T-helper 2 cell treated with Interferon-gamma antibody and Interleukin-4, amounts not matched to agents 100 ng/mL and 5 ng/mL, for 36 hours (primary cell): ENCODE measurements at places on chromosomes 1 and 21. TPM values are rescaled to one million over a fixed set of nuclear protein-coding genes. Genes with fewer than 3 reads are reported as not detected.

SPRR1B gene
- total RNA-seq = not detected in 2 replicates

THEM5 gene
- not detected in 2 replicates for total RNA-seq

LAX1 gene
- 12.7 and 13.8 TPM in 2 replicates for total RNA-seq

LRRC3 gene
- 3.3 and 3.9 TPM in 2 replicates for total RNA-seq

LIN28A gene
- not detected in 2 replicates for total RNA-seq

SLAMF7 gene
- total RNA-seq = 6.8 and 8.0 TPM in 2 replicates

TACSTD2 gene
- not detected in 2 replicates for total RNA-seq

TRIM33 gene
- total RNA-seq = 39.6 and 41.6 TPM in 2 replicates

ASPM gene
- total RNA-seq = 65.6 and 67.0 TPM in 2 replicates

FCRL1 gene
- 0.09 TPM in 1 of 2 replicates, not detected in the other for total RNA-seq

CCDC185 gene
- total RNA-seq = not detected in 2 replicates

NBPF10 gene
- 4.2 and 4.5 TPM in 2 replicates for total RNA-seq

COPA gene
- total RNA-seq = 141 and 152 TPM in 2 replicates

ANKRD35 gene
- total RNA-seq = 0.48 and 0.66 TPM in 2 replicates

CHI3L1 gene
- not detected in 2 replicates for total RNA-seq

TLR5 gene
- 0.61 and 0.86 TPM in 2 replicates for total RNA-seq

BRINP3 gene
- total RNA-seq = not detected in 2 replicates

RNF186 gene
- total RNA-seq = not detected in 2 replicates

SPRR2B gene
- total RNA-seq = not detected in 2 replicates

OR14K1 gene
- not detected in 2 replicates for total RNA-seq

BGLAP gene
- 2.0 and 2.9 TPM in 2 replicates for total RNA-seq

NDC1 gene
- total RNA-seq = 27.3 and 28.4 TPM in 2 replicates

TAS1R1 gene
- total RNA-seq = not detected in 2 replicates

VANGL2 gene
- not detected in 2 replicates for total RNA-seq

CLDN19 gene
- total RNA-seq = not detected in 2 replicates
